ENCODE measurements at places on chromosomes 11 and 22.

DNA sequence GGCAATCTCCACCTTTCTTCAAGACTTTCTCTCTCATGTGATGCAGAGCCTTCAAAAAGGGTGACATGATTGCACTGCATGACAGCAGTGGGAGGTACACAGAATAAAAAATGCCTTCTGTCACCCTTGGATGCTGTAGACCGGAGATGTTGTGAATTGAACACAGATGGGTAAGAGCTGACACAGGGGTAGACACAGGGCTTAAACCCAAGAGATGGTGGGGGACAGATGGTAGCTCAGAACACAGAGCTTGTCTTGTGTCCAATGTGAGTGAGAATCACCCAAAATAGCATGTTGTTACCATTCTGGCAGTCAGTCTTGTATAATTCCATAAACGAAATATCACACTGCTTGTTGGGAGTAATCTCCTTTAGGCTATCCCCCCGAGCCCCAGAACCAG is 69.9 kb downstream of the JRKL start:
- no peak for DNase-seq

DNA sequence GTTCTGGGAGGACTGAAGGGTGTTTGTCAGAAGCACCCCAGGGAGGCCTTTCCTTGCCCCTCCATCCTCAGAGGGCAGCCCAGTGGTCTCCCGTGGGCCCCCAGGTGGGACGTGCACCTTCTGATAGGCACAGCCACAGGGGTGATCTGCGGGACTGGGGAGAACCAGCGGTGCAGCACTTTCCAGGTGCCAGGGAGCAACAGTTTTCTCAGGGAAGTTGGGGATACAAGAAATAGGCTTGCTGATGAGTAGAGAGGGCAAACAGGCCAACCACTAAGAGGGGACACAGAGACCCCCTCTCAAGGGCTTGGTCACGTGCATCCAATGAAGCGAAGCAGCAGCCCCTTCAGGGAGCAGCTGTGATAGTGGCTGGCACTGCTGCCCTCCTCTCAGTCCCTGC is 107.1 kb upstream of the BID start:
- no peak for DNase-seq

DNA sequence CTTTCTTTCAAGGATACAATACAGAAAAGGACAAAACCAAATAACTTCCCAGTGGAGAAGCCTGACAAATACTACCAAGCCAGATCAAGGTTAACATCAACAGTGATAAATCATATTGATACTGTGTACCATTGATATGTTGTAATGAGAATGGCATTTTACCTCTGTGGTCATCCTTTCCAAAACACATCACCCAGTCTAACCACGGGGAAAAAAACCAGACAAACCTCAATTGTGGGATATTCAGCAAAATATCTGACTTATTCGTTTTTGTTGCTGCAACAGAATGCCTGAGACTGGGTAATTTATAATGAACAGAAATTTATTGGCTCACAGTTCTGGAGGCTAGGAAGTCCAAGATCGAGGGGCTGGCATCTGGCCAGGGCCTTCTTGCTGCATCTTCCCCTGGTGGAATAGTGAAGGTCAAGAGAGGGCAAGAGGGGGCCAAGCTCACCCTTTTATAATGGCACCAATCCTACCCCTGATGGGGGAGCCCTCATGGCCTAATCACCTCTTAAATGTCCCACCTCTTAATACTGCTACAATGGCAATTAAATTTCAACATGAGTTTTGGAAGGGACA is 66.1 kb downstream of the FAM76B start:
- DNase-seq: no peak

DNA sequence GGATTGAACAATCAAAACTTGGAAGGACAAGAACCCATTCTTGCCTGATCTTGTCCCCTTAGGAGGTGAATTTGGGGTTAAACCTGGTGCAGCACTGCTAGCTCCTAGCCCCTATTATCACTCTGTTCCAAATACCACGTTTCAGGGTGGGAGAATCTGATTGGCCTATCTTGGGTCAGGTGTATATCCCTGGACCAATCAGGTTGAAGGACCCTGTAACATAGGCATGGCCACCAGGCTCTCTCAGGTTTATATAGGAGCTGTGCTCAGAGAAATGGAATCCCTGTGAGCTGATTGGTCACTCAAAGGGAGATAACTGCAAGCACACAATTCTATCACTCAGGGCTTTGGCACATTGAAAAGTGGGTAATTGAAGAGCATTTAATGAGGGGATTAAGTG is 26.6 kb upstream of the AMPD3 start:
- DNase-seq: no peak

DNA sequence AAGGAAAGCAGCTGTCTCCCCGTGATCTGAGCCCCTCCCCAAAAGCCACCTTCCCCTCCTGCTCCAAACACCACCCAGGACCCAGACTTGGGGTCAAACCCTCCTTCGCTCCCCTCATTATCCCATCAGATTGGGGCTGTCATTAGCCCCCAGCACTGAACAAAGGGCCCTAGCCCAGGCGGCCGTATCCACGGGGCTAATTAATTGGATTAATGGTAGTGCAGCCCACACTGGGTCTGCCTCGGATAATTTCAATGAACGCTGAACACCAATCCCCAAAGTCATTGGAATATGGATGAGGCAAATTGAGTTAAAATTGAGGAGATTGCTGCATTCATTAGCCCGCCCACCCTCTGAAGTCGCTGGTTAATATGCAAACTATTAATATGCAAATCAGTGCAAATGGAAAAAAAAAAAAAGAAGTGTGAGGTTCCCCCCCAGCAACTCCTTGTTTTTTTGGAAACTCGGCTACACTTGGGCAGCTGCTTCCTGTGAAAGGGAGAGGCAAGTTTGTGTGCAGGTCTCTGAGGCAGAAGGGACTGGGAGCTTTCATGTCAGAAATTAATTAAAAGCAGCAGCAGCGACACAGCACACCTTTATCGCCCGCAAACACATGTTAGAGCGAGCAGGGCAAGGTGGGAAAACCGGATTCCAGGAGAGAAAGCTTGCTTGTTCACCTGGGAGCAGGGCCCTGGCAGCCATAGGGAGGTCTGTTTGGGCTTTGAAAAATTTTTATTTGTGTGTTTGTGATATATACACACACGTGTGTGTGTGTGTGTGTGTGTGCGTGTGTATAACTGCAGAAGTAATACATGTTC is 517.8 kb downstream of the MIAT start:
- DNase-seq: no peak

- no peak for DNase-seq
These were observed 635.5 kb upstream of the CCDC90B start for GRCh38 chr11:83921447-83922192.

- DNase-seq: no peak
These were observed 29.7 kb upstream of the TMPRSS4 start for GRCh38 chr11:118046964-118047700.

DNA sequence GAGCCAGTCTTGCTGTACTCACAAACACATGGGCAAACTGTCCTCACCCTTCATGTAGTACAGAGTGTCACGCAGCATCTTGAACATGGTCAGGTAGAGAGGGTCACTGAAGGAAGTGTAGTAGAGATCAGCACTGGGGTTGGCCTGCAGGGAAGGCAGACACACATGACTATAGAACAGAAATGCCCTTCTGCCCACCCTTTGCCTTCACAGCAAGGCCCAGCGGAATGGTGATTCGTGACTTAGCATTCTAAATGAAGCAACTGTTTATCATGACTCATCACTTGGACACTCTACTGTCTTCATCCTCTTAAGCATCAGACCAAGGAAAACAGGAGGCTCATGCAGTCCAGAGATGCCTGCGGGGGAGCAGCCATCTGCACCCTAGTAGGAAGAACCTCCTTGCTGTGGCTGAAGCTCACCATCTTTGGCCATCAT is 33.4 kb downstream of the SERPIND1 start:
- DNase-seq: no peak

DNA sequence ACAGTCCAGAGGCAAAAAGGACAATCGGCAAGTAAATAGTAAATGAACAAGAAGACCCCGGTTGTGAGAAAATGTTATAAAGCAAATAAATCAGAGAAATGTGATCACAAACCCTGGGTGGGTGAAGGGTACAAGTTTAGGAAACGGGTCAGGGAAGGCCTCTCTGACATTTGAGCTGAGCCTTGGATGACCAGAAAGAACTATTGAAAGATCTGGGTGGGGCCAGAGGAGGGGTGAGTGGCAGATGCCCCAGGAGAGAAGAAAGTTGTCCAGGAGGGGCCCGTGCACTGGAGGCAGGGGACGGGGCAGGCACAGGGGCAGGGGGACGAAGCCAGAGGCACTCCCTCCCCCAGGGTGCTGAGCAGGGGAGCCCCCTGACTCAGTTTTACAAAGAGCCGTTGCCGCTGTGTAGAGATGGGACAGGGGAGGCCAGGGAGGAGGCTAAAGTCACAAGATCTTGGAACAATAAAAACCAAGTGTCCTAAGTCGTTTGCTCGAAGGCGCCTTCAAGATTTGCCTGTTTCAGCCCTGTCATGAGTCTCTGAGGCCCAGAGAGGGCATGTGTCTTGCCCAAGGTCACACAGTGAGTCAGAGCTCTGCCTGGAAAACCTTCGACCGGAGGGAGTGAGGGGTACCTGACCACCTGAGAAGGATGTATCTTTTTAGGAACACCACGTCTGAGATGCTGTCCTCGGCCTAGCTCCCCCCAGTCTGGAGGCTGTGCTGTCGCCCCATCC is 10.8 kb upstream of the PDGFB start:
- no peak for DNase-seq

- DNase-seq: no peak
These were observed 223.4 kb downstream of the FAM76B start for GRCh38 chr11:95566211-95566610.
